ENCODE measurements at places on chromosomes 16 and 17. TPM values are rescaled to one million over a fixed set of nuclear protein-coding genes. Genes with fewer than 3 reads are reported as not detected.

Gene CCT6B
- 0.16 TPM for total RNA-seq

Gene DNASE1
- 28.1 TPM for total RNA-seq

Gene KRT31
- total RNA-seq, result not detected

Gene NHLRC4
- total RNA-seq, result 0.88 TPM

Gene FZD2
- total RNA-seq, result 0.16 TPM

Gene GJC1
- total RNA-seq, result 12.6 TPM

Gene SSTR5
- 0.50 TPM for total RNA-seq

Gene MRM1
- total RNA-seq, result 3.2 TPM

Gene CCL8
- total RNA-seq, result 0.16 TPM

Gene AXIN2
- 1.4 TPM for total RNA-seq

Gene SLC38A8
- not detected for total RNA-seq

Gene GP1BA
- total RNA-seq, result not detected

Gene MT1M
- total RNA-seq, result 4.2 TPM

Gene MMP25
- total RNA-seq, result 0.06 TPM

Gene GRIN2A
- total RNA-seq, result not detected

Gene MILR1
- total RNA-seq, result 3.5 TPM

Gene FA2H
- not detected for total RNA-seq

Gene CCL17
- not detected for total RNA-seq

Gene MT1G
- total RNA-seq, result not detected

Data from bladder microvascular endothelial cell (primary cell).